ENCODE measurements at places on chromosomes 7 and 10.

GRCh38 chr7:157402388-157402703 is 65.5 kb downstream of the DNAJB6 start:
- DNase-seq, result no peak

DNA sequence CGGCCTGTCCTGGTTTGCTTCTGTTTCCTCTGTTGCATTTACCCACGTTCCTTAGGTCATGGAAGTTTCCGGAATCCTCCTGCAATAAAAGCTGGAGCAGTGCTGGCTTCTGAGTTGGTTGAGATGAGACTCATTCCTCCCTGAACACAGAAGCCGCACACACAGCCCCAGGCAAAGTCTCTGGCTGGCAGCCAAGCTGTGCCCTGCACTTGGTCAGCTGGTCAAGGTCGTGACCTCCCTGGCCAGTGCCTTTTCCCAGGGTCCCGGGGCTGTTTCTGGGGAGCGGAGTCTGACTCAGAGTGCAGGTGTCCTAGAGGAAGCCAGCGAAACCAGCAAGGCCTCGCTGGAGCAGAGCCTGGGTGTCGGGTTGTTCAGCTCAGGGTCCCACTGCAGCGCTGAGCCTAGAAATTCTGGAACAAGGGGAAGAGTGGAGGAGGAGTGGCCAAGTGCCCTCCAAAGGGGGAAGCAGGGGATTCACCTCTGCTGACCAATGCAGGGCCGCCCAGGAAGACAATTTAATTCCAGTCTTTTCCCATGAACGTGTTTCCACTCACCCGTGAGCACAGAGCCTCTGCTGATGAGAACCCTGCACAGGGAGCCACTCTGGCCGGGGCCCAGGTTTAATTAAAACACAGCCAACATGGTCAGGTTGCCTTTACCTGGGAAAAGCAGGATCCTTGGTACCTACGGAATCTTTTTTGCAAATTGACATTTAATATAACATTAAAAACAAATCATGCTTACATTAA is 245.5 kb upstream of the PPP2R2D start:
- no peak for DNase-seq

GRCh38 chr7:87337331-87337730 is 8.1 kb upstream of the CROT start:
- no peak for DNase-seq

GRCh38 chr7:20079080-20079479 is 138.1 kb downstream of the MACC1 start:
- no peak for DNase-seq

DNA sequence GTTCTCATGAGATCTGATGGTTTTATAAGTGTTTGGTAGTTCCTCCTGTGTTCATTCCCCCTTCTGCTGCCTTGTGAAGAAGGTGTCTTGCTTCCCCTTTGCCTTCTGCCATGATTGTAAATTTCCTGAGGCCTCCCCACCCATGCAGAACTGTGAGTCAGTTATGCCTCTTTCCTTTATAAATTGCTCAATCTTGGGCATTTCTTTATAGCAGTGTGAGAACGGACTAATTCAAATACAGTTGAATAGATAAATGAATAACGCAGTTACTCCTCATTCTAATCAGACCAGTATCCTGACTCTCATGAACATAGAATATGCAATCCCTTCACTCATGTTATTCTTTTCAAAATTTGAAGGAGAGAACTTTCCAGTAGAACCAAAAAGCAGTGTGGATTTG is 375.0 kb upstream of the FZD8 start:
- DNase-seq, result no peak

- no peak for DNase-seq
Measured at GRCh38 chr10:34731885-34732701, 83.0 kb downstream of the PARD3 start.

DNA sequence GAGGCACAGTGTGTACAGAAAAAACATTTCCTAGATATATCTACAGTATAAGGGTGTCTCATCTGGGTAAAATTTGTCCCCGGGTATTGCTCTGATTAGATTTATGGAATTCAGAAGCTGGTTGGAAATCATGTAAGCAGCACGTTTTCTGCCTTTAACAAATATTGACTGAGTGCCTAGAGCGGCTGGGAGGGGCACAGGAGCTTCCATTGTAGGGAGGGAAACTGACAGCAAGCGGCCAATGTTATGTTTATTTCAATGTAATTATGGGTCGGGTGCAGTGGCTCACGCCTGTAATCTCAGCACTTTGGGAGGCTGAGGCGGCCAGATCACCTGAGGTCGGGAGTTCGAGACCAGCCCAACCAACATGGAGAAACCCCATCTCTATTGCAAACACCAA is 4.4 kb upstream of the RFC2 start:
- DNase-seq, result no peak

- DNase-seq, result no peak
Measured at GRCh38 chr7:26645121-26645520, 219.3 kb downstream of the SKAP2 start.

DNA sequence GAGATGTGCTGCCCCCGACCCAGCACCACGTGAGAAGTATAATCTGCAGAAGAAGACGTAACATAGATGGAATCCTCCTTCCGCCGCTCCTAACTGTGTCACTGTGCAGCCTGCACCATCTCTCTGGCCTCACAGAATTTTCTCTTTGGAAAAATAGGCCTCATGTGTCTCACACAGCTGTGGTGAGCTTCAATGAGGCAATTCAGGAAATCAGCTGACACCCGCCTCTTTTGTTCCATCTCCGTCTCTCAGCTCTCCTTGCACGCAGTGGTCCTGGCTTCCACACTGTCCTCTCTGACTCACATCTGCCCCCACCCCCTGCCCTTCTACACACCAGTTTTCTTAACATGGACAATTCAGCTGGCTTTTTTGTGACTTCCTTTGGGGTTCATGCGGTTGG is 7.2 kb downstream of the C10orf90 start:
- no peak for DNase-seq

- no peak for DNase-seq
Measured at GRCh38 chr10:95785942-95786669, 30.1 kb downstream of the ENTPD1 start.

- DNase-seq, result no peak
Measured at GRCh38 chr7:47570649-47571050, 11.3 kb downstream of the TNS3 start.

GRCh38 chr10:128863411-128863810 is 603.6 kb upstream of the MGMT start:
- no peak for DNase-seq

GRCh38 chr10:34290412-34291081 is 524.5 kb downstream of the PARD3 start:
- no peak for DNase-seq
